BJ (cell line): ENCODE measurements at places on chromosomes 1 and 21. TPM values are rescaled to one million over a fixed set of nuclear protein-coding genes. Genes with fewer than 3 reads are reported as not detected.

NCAM2 gene
- polyA plus RNA-seq = 0.83 and 1.7 TPM in 2 replicates

SHISAL2A gene
- polyA plus RNA-seq = not detected in 2 replicates

C1orf210 gene
- polyA plus RNA-seq = not detected in 2 replicates

ZNF648 gene
- not detected in 2 replicates for polyA plus RNA-seq

TNNI3K gene
- 0.42 TPM in 1 of 2 replicates, not detected in the other for polyA plus RNA-seq

C1QTNF12 gene
- polyA plus RNA-seq = 0.42 and 0.43 TPM in 2 replicates

TGFB2 gene
- 4.8 and 10.2 TPM in 2 replicates for polyA plus RNA-seq

NPHS2 gene
- polyA plus RNA-seq = not detected in 2 replicates

LIPI gene
- polyA plus RNA-seq = not detected in 2 replicates

MAN1A2 gene
- 11.9 and 24.6 TPM in 2 replicates for polyA plus RNA-seq

LCE2A gene
- polyA plus RNA-seq = not detected in 2 replicates

KLHDC8A gene
- polyA plus RNA-seq = not detected in 2 replicates

S100A4 gene
- polyA plus RNA-seq = 529 and 797 TPM in 2 replicates

PROX1 gene
- 0.02 and 0.11 TPM in 2 replicates for polyA plus RNA-seq

CD53 gene
- polyA plus RNA-seq = not detected in 2 replicates

S100A7 gene
- not detected in 2 replicates for polyA plus RNA-seq

NMNAT2 gene
- polyA plus RNA-seq = 1.4 and 2.1 TPM in 2 replicates

SYNC gene
- polyA plus RNA-seq = 57.3 and 60.5 TPM in 2 replicates

CHI3L1 gene
- polyA plus RNA-seq = 0.10 and 0.20 TPM in 2 replicates

DENND2C gene
- polyA plus RNA-seq = 0.45 and 0.87 TPM in 2 replicates

FCGR3A gene
- polyA plus RNA-seq = not detected in 2 replicates

STMN1 gene
- 57.1 and 80.5 TPM in 2 replicates for polyA plus RNA-seq

CD48 gene
- polyA plus RNA-seq = not detected in 2 replicates

AKIRIN1 gene
- 31.5 and 48.7 TPM in 2 replicates for polyA plus RNA-seq

LTN1 gene
- polyA plus RNA-seq = 6.2 and 11.7 TPM in 2 replicates
